ENCODE measurements at places on chromosomes 12 and 14.

DNA sequence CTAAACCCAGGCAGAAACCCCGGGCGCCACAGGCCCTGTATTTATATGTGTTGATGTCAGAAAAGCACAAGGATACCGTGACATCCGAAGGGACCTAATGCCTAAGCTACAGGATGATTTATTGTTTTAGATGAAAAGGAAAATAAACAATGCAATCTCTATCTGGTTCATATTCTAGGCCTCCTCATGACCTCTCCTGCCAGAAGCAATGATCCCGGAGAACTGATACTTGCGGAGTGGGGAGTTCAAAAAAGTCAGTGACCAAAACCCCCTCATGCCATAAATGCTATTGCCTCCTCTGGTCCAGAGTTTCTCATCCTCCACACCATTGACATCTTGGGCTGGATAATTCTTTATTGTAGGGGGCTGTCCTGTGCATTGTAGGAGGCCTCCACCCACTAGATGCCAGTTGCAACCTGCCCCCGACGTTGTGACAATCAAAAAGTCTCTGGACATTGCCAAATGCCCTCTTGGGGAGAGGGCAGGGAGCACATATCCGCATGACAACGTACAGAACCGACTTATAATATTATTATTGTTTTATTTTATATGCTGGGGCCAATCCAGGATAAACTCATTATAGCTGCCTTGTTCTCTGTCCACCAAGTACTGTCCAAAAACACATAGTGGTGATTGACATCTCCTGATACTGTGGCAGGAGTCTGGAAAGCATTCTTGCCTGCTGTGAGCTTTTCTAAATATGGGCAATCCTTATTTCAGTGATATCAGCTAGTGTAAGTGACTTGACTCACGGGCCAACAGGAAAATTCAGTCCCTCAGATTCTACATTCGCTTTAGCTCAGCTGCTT is 1.1 kb upstream of the CSRP2 start:
- DNase-seq = no peak

GRCh38 chr14:40119765-40120164 is 687.5 kb upstream of the FBXO33 start:
- DNase-seq = no peak

DNA sequence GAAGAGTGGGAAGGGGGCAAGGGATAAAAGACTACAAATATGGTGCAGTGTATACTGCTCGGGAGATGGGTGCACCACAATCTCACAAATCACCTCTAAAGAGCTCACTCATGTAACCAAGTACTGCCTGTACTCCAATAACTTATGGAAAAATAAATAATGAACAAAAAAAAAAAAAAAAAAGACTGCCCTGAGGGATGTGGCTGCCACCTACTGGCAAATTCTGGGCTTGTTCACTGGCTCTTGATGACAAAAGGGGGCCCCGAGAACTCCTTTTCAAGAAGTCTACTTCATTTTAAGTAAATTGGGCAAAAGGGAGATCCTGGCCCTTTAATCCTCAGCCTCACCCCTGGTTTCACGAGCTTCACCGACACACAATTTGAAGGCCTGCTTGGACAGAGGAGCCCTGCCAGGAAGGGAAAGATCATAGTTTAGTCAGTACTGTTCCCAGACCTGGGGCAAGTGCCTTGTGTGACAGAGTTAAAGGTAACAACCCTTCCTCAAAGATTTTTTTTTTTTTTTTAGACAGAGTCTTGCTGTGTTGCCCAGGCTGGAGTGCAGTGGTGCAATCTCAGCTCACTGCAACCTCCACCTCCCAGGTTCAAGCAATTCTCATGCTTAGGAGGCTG is 26.1 kb upstream of the STAC3 start:
- DNase-seq = peak; percentile 11

GRCh38 chr14:74488786-74489397 is 4.2 kb downstream of the NPC2 start:
- peak; percentile 93 for DNase-seq

DNA sequence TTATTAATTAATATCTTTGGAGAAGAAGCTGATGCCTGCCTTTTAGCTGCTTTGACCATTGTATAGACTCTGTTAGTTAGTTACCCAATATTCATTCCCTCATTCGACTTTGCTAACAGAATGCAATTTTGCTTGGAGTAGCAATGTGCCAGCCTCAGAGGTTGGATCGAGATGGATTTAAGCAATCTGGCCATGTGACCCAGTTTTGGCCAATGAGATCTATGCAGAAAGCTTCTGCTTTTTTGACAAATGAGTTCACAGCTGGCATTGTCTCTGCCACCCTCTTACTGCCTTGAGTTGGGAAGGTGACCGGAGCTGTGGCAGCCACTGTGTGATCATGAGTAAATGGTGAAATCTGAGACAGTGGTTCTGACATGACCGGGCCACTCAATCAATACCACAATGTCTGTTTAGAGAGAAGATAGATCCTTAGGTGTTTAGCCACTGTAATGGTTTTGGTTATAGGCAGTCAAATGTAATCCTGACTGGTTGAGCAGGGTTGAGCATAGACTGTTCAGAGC is 74.9 kb upstream of the MED13L start:
- DNase-seq = no peak

GRCh38 chr14:75147423-75148071 is 20.7 kb upstream of the NEK9 start:
- peak; percentile 12 for DNase-seq
